ENCODE measurements at places on chromosomes 7 and 10.
A peak's percentile ranks its signal among the peaks of the same experiment; 100 is the strongest.

DNA sequence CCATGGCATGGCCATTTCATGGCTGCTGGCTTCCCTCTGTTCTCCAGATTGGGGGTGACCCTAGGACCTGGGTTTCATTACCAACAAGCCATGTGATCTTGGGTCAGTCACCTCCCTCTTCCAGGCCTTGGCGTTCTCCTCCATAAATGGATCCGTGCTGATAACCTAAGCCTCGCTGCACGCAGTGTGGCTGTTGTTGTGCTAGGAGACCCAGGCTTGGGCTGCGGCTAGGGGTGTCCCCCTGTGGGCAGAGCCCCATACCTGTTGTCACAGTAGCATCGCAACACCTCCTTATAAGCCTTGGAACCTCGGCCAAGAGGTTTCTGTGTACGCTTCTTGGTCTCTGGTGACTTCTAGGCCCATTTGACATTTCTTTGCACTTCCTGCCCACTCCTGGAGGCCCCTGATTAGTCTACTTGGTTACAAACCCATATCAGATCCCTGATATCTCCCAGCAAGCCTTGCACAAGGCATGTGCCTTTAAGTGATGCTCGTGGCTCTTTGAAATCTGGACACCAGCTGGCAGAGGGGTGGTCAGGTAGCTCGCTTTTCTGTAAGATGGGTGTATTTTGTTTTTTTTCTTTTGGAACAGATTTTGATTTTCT lies 23.6 kb downstream of the ZMIZ1 start:
- H3K36me3 ChIP-seq, result no peaks in the 10 kb centered on the region
- H3K27ac ChIP-seq, result no peak overlapping the region
- H3K27me3 ChIP-seq, result no peaks in the 10 kb centered on the region
- no peak for DNase-seq
- peaks cover 10% of the 10 kb centered on the region for H3K4me1 ChIP-seq

DNA sequence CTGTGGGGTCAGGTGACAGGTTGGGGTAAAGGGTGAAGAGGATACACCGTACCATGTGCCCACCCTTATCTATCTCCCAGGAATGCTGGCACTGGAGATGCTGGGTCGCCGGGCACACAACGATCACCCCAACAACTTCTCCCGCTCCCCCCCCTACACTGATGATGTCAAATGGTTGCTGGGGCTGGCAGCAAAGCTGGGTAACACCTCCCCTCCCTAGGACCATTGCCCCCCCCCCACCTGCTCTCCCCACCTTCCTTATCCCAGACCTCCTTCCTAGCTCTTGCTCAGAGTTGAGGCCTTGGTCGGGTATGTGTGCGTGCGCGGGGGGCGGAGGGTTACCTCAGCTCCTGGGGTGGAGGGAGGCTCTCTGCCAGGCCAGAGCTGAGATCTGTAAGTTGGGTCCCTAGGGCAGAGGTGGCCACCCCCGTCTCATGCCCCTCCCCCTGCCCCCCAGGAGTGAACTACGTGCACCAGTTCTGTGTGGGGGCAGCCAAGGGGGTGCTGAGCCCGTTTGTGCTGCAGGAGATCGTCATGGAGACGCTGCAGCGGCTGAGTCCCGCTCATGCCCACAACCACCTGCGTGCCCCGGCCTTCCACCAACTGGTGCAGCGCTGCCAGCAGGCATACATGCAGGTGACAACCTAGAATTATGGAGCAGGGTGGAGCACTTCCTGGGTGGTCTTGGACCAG lies 10.7 kb downstream of the NDST2 start:
- H3K27me3 ChIP-seq, result no peaks in the 10 kb centered on the region
- peaks cover 25% of the 10 kb centered on the region for H3K36me3 ChIP-seq
- no peak for DNase-seq
- H3K27ac ChIP-seq, result no peak overlapping the region

DNA sequence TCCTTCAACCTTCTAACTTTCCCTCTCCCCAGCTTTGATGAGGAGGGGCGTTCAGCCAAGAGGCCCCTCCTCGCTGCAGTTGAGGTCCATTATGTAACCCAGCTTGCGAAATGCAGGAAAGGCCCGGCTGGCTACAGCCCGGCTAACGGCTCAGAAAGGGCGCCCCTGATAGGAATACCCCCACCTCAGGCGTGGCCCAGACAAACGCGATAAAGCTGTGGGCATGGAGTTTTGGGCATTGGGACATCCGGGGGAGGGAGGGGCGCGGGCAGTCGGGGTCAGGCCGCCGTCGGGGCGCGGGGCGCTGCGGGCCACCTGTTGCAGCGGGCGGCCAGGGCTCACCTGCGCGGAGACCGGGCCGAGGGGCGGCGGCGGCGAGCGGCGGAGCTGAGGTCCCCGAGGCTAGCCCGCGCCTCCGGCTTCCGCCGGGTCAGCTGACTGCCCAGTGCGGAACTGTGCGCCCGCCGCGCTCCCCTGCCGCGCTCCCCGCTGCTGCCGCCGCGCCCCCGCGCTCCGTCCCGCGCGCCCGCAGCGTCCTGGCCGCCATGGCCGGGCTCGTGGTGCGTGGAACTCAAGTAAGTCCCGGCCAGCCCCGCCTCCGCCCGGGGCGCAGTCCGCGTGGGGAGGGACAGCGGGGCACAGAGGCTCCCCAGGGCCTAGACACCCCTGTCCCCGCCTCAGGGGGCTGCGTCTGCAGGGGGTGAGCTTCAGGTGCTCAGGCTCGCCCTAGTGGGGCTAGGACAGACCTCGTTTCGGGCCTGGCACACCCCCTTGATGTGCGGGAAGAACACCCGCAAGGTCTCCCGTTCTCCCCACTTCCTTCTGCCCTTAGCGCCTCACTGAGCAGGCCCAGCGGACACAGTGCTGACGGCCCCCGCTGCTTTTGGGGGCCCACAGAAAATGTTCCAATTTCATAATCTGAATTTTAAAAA lies at the start of gene LRMDA:
Gene LRMDA, plus strand, starts transcription at position 445 of the 932 bp plus-strand sequence.
- DNase-seq, result peak; percentile 12
- H3K36me3 ChIP-seq, result no peaks in the 10 kb centered on the region

DNA sequence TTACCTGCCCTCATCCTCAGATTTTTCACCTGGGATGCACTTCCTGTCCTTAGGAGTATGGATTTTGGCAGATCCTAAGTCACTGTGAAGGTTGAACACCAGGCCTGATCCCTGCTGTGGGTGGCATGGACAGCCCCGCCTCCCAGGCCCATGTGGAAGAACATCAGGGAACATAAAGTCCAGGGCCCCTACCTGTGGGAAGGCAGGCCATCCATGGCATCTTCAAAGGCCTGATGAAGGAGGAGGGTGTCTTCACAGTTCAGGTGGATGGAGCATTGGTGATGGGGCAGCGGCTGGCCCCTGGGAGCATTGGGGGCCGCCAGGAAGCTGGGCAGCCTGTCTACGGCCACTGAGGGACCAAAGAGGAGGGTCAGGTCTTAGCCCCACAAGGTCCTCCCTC lies 24.6 kb downstream of the PYROXD2 start:
- no peak overlapping the region for H3K27ac ChIP-seq
- no peaks in the 10 kb centered on the region for H3K4me1 ChIP-seq
- H3K27me3 ChIP-seq, result no peaks in the 10 kb centered on the region
- H3K36me3 ChIP-seq, result peaks cover 2% of the 10 kb centered on the region

- no peak for DNase-seq
- H3K4me3 ChIP-seq, result no peak overlapping the region
- H3K27me3 ChIP-seq, result no peaks in the 10 kb centered on the region
- no peak overlapping the region for H3K27ac ChIP-seq
- H3K36me3 ChIP-seq, result no peaks in the 10 kb centered on the region
Measured at GRCh38 chr7:155791836-155792235, 20.4 kb downstream of the SHH start.

DNA sequence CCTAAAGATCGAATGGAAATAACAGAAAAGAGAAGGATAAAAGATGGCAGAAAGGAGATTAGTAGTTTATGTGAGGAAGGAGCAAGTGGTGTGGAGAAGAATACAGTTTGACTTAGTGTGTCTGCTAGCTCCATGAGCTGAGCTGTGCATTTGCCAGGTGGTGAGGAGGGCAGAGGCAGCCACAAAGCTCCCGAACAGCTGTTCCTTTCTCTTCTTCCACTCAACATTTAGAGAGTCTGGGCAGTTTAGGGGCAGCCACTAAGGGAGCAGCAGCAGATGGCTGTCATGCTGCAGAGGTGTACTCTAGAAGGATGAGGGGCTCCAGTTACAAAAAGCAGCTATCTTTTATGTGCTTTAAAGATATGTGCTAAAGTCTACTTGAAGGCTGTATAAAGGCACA lies 674.4 kb downstream of the GRM8 start:
- no peaks in the 10 kb centered on the region for H3K4me1 ChIP-seq
- no peak for DNase-seq
- no peaks in the 10 kb centered on the region for H3K27me3 ChIP-seq
- H3K27ac ChIP-seq, result no peak overlapping the region
- H3K4me3 ChIP-seq, result no peak overlapping the region
- H3K36me3 ChIP-seq, result no peaks in the 10 kb centered on the region

DNA sequence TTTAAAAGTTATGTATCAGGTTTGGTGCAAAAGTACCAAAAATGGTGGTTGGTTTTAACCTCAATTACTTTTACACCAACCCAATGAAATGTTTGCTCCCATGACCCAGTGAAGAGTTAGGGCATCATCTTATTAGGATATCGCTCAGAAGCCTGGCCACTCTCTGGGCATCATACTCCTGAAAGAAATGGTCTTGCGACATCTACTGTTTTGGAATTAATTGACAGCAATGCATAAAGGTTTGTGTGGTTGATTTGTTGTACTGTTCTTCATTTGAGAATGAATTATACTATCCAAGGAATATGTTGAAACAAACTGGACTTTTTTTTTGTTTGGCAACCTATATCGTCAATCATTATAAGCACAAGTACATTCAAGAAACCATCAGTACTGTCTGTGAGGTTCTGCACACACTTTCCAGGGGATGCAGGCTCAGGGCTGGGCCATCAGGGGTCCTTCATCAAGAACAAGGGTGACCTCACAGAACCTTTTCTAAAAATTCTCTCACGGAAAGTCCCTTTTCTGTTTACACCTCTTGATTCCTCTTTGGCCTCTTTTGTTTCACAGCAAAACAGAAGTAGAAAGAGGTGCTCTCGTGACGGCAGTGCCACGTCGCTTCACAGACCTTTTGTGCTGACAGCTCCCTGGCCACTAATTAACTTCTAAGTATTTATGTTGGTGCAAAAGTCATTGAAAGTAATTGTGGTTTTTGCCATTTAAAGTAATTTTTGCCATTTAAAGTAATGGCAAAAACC lies 117.2 kb upstream of the KLF6 start:
- peak; percentile 33 for DNase-seq
- H3K4me3 ChIP-seq, result no peak overlapping the region
- H3K27ac ChIP-seq, result peak overlapping the region; percentile 77

GRCh38 chr7:139681812-139682135 lies 96.0 kb downstream of the HIPK2 start:
- no peak for DNase-seq
- no peak overlapping the region for H3K4me3 ChIP-seq
- no peaks in the 10 kb centered on the region for H3K36me3 ChIP-seq

DNA sequence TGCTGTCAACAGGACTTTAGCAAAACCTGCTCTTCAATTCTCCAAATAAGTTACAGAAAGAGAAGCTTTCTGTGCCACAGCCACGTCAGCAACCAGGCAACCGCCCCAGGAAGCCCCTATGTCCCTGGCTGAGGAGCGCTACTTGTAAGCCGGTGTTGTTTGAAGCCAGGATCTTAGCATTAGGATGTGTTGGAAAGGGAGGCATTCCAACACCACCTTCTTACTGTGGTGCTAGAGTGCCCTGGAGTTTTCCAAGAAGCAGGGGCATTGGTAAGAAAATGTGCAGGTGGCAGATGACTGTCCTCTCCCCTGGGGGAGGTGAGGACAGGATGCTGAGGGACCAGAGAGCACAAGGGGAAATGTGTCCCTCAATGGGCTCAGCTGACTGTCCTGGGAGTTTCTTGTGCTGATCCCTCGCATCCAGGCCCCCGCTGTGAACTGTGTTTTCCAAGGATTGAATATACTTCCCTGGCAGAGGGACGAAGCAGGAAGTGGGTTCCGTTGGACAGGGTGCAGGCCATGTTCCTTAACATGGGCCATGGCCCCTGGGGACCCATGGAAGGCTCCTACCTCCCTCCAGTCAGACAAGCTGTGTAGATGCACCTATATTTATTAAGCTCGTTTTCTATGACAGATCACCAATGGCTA lies 139.6 kb upstream of the GDF10 start:
- no peak overlapping the region for H3K27ac ChIP-seq
- no peaks in the 10 kb centered on the region for H3K36me3 ChIP-seq
- H3K4me3 ChIP-seq, result no peak overlapping the region
- DNase-seq, result no peak
- no peaks in the 10 kb centered on the region for H3K4me1 ChIP-seq

DNA sequence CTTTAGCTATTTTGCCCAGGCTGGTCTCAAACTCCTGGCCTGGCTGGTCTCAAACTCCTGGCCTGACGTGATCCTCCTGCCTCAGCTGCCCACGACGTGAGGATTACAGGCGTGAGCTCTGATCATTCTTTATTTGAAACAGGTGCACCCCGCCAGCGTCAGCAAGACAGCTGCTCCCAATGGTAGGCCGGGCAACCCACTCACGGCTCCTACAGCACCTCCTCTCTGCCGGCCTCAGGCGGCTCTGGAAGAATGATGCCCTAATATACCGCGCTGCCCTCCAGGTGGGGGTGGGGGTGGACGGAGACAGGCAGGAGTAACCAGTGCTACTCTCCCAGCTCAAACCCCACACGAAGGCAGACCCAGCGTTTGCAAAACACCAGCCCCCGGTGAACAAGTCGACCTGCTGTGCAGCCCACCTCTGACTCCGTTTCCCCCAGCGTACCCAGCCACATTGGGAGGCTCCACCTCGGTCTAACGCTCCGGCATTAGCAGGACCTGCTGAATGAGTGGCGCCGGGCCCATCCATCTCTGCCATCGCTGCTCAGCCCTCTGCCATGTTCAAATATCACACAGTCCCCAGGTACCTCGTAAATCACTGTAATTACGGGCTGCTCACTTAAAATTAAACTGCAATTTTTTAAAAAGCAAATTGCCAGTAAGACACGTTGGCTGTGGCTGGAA lies 148.6 kb downstream of the ELFN1 start:
- H3K27me3 ChIP-seq, result no peaks in the 10 kb centered on the region
- no peaks in the 10 kb centered on the region for H3K36me3 ChIP-seq
- DNase-seq, result no peak
- no peaks in the 10 kb centered on the region for H3K4me1 ChIP-seq
- H3K27ac ChIP-seq, result no peak overlapping the region

- no peaks in the 10 kb centered on the region for H3K36me3 ChIP-seq
- H3K4me1 ChIP-seq, result peaks cover 10% of the 10 kb centered on the region
- no peak overlapping the region for H3K4me3 ChIP-seq
- H3K27ac ChIP-seq, result no peak overlapping the region
- no peaks in the 10 kb centered on the region for H3K27me3 ChIP-seq
- no peak for DNase-seq
Measured at GRCh38 chr7:36261019-36261754, 108.1 kb downstream of the EEPD1 start.

DNA sequence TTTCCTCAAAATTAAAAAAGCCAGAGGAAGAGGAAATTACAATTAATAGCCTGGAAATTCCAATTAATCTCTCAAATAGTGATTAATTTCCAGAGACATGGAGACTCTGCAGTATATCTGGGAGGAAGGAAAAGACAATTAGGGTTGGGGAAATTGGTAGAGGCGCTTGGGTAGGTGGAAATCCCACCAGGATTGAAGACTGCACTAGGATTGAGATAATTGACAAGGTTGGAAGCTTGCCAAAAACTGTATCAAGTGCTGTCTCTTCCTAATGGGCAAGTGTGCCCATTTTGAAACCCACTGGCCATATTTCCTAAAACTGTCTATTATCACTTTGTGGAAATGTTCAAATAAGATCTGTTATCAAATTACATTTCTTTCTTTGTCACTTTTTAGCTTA lies 21.6 kb downstream of the CHN2 start:
- no peak overlapping the region for H3K4me3 ChIP-seq
- no peak overlapping the region for H3K27ac ChIP-seq
- no peak for DNase-seq
- no peaks in the 10 kb centered on the region for H3K4me1 ChIP-seq
